ENCODE measurements at places on chromosomes 16 and 17. TPM values are rescaled to one million over a fixed set of nuclear protein-coding genes. Genes with fewer than 3 reads are reported as not detected.

The SIRT7 gene
- total RNA-seq: 82.5 TPM

The PDE6G gene
- total RNA-seq: 0.85 TPM

DNA sequence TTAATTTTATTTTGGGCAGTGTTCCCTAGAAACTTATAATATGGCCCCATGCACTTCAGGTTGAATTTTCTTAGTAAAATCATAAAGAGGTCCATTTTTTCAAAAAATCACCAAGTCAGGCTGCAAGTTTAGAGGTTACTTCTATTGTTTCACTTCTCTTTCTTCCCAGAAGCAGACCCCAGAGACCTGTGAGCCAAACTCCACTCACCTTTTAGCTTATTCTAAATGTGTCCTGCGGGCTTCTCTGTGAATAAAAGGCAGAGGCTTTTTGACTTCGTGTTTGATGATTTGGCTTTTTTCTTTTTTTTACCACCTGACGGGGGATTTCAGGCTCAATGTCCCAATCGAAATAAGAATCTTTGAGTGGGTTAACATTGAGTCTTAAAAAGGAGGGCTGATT, 7.4 kb downstream of the PRKCB start:
- H3K27ac ChIP-seq: no peak overlapping the region
- no peak overlapping the region for H3K4me3 ChIP-seq

DNA sequence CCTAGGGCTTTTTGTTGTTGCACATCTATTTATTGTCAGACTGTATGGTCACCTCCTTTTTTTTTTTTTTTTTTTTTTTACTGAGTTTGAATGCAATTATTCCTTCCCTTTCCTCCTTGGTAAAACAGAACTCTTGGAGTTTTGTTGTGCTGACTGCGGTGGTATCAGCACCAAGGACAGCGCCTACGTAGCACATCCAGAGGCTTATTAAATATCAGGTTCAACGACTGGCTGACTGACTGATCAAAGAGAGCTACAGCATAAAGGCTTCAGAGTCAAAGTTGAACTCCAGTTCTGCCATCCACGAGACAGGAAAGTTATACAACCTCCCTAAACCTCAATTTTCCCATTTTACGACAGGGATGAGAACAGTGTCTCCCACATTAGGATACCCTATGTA, 86.1 kb upstream of the RBFOX1 start:
- no peak for DNase-seq
- no peaks in the 10 kb centered on the region for H3K4me1 ChIP-seq

Measured in Panc1 (cell line).